Activated T-helper 1 cell treated with Interleukin-2 at 50 U/mL for 16 hours (primary cell): ENCODE measurements at places on chromosomes 7 and 10.

- peak; percentile 63 for DNase-seq
Observed at GRCh38 chr10:114544045-114544659, 113.9 kb downstream of the ABLIM1 start.

DNA sequence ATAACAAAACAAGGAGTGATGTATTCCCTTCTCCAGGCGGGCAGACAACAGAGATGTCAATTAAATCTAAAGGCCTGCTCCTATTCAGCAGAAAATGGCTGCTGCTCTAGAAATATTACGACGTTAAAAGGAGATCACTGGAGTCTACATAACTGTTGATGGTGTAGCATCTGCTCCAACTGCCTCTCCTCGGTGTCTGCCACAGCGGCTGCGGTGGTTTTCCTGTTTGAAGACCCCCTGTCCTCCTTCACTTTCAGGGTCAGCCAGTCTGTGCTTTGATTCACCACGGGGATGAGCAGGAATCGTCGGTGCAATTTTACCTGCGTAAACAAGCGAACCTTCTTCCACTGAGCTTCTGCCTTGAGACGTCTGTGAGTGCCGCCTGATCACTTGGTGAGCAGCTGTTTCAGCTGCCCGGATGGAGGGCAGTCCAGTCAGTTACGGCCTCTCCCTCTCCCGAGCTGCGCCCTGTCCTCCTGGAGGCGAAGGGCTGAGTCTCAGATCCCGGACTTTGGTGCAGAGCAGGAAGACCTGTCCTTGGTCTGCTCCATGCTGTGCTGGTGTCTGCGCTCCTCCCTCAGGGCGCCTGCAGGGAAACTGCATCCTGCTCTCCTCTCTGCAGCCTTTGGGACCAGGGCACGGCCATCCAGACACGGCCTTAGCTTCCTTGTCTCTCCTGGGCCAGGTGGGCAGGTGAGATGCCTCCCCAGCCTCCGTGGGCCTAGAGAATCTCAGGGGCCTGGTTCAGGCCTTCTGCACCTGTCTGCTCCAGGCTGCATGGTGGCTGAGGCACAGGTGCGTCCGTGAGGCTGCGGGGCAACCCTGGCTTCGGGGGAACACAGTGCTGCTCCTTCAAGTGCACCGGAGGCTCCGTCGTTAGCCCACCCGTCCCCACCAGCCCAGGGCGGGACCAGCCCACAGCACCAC, 326.6 kb downstream of the ADARB2 start:
- no peak for DNase-seq

GRCh38 chr7:115435178-115435577, 513.3 kb downstream of the MDFIC start:
- no peak for DNase-seq

DNA sequence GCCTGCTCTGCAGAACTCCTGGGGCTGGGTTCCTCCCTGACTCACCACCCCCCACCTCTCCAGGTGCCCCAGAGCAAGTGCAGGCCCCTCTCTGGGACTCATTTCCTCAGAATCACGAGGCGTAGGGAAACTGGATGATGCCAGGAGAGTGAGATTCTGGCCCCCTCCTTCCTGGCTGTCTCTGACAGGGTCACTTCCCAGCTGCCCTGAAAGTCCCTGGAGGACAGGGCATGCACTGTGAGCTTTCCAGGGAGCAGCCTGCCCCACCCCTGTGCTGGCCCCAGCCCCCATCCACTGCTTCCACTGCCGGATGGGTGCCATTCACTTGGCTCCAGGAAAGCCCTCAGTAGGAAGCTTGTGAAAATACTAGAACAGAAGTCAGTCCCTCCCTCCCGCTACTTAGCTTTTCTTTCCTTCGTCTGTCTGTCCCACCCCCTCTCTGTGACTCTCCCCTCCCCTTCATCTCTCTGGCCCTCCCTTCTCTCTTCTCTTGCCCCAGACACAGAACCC, 10.4 kb downstream of the TACR2 start:
- no peak for DNase-seq

DNA sequence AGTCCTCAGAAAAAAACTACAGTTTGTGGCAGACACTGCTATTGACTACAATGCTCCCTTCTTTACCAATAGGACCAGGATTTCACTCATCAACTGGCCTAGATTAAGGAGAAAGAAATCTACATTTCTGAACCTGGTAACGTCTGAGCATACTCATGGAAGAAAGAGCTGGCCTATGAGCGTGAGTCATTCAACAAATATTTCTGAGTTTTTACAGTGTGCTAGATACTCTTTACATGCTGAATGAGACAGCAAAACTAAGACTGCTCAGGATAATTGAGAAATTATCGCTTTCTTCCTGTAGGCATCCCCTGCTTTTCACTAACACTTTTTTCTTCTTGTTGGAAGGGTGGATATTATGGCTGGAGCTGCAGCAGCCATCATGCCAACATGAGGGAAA, 609.7 kb downstream of the TNS3 start:
- no peak for DNase-seq

GRCh38 chr10:52400562-52400961, 86.5 kb downstream of the DKK1 start:
- DNase-seq: no peak

DNA sequence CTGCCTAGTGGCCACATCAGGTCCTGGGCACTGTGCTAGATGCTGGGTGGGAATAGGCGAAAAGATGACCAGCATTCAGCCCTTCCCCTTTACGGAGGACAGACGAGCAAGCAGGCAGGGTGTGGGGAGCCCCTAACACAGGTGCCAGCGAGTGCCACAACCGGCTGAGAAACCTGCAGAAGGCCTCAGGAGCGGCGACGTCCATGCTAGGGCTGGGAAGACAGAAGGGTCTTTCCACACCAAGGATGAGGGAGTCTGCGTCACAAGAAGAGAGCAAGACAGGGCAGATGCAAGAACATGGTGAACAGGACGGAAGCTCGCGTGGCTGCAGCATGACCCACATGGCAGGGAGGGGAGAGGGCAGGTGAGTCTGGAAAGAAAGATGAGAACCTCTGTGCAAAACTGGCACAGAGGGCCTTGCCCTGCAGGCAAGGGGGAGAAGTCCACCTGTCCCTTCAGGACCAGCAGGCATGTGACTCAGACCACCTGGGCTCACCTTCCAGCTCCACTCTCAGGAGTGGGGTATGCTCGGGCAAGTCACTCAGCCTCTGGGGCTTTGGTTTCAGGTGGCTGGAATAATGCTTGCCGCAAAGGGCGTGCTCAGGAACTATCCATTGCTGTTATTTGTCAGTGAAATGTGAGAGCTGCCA, 36.6 kb downstream of the KCNH2 start:
- no peak for DNase-seq

DNA sequence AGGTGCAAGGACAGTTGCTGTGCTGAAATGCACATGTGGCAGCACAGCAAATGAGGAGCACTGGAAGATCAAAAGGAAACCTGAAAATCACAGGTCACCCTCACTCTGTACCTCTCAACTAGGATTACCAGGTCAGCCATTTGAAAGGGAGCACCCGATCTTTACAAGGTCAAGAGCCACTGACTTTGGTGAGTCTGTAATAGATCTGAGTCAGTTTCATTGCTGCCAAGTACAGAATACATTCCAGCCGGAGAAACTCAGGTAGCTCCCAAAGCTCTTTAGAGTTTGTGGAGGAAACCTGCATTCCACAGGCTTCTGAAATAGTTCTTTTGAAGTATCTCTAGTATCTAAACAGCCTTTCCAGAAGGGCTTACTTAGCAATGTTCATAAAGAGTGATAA, 217.5 kb downstream of the SNX13 start:
- DNase-seq: no peak

- no peak for DNase-seq
Observed at GRCh38 chr10:22824984-22825383, 102.9 kb upstream of the ARMC3 start.
